ENCODE measurements at places on chromosomes 4 and X.

- no peak for DNase-seq
These were observed 35.8 kb downstream of the CPEB2 start for GRCh38 chr4:15037923-15038541.

- DNase-seq, result no peak
These were observed 377.6 kb upstream of the GATB start for GRCh38 chr4:152138451-152138850.

DNA sequence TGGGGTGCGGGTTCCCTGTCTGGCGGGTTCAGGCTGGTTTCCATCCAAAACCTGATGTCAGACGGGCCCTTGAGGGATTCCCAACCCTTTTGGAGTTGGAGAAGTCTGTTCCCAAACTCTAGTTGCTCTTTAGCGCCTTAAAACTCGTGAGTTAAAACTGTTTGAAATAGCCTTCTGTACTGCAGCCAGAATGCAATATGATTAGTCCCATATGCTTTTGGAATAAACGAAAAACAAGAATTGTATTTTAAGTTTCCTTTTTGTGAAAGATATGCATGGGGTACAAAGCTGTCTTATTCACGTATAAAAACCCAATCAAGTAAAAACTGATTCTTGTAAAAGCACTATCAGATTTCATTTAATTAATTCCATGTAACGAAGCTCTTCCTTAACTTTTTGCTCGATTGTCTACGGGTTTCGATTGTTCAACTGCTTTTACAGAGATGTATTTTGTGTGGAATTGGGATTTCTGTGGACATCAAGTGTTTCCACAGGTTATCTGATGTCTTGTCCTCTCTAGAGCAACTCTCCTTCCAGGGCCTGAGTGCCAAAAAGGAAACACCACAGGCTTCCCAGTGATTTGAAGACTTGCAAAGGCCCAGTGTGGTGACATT lies 49.5 kb downstream of the CLDN34 start:
- no peak for DNase-seq

- DNase-seq, result no peak
These were observed 159.0 kb downstream of the PACRGL start for GRCh38 chr4:20859097-20859781.

GRCh38 chr4:113678641-113679040 lies 82.9 kb downstream of the CAMK2D start:
- no peak for DNase-seq

GRCh38 chr4:105196523-105197145 lies 50.0 kb downstream of the TET2 start:
- DNase-seq, result no peak

- no peak for DNase-seq
These were observed 21.6 kb downstream of the SYNPO2 start for GRCh38 chr4:118910221-118910620.

- DNase-seq, result no peak
These were observed 46.4 kb downstream of the NAT8L start for GRCh38 chr4:2105559-2105958.

DNA sequence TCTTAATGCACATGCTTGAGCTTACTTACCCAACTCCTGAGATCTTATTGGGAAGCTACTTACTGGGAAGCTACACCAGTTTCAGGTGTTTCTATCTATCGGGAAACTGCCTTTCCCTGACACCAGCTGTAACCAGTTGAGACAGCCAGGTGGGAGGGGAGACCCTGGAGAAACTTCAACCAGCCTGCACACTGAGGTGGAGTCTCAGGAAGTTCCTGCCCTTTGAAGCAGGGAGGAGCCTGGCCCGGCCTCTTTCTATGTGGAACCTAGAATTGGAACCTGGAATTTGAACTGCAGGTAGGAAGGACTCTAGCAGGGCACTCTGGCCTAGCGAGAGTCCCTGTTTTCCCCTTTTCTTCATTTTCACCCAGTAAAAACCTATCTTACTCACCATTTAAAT lies 425.8 kb upstream of the PABPC4L start:
- no peak for DNase-seq

- no peak for DNase-seq
These were observed 12.2 kb downstream of the DOCK11 start for GRCh38 chrX:118507766-118508165.

- DNase-seq, result no peak
These were observed 44.3 kb upstream of the ARHGAP24 start for GRCh38 chr4:85430697-85431096.

GRCh38 chr4:26787461-26788340 lies 72.9 kb upstream of the STIM2 start:
- no peak for DNase-seq

GRCh38 chrX:16005917-16006316 lies 117.4 kb upstream of the GRPR start:
- DNase-seq, result no peak

- no peak for DNase-seq
These were observed 241.5 kb downstream of the MAML3 start for GRCh38 chr4:139912445-139912844.

GRCh38 chr4:103144926-103145325 lies 45.3 kb upstream of the BDH2 start:
- no peak for DNase-seq

- DNase-seq, result no peak
These were observed 114.5 kb downstream of the NR3C2 start for GRCh38 chr4:148327683-148328082.

DNA sequence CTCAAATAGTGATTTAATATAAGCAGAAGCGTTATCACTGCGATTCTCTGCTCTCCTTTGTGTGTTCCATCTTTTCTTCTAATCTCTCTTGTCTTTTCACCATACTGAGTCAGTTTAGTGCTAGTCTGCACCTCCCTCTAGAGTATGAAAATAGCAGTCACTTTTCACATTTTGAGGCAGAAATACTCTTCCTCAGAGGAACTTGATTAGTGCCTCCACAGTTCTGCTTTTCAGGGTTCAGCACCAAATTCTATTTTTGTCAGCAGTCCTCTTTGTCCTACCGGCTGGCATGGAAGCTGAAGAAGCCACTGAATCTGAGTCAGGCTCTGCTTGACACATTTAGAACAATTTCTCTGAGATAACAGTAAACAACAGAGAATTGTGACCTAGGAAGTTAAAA lies 49.7 kb upstream of the ANKRD17 start:
- DNase-seq, result no peak

- no peak for DNase-seq
These were observed 104.4 kb downstream of the PJA1 start for GRCh38 chrX:69060631-69061408.

DNA sequence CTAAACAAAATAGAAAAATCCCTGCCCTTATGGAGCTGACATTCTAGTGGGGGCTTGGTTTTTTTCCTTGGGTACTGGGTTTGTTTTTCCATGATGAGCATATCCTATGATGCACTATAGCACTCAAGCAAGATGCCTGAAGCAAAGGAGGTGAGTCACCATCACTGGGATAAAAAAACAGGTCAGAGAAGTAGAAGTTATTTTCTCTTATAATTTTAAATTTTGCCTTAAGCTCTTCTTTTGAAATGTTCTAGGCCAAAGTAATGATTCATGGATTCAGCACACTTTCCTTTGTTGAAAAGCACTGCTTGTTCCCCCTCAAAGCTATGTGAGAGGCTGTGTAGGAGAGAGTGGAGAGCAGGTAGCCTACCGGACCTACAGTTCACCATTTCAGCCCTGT lies 15.2 kb upstream of the CXCL2 start:
- DNase-seq, result no peak

GRCh38 chr4:99915449-99915848 lies 21.2 kb upstream of the LAMTOR3 start:
- DNase-seq, result no peak

DNA sequence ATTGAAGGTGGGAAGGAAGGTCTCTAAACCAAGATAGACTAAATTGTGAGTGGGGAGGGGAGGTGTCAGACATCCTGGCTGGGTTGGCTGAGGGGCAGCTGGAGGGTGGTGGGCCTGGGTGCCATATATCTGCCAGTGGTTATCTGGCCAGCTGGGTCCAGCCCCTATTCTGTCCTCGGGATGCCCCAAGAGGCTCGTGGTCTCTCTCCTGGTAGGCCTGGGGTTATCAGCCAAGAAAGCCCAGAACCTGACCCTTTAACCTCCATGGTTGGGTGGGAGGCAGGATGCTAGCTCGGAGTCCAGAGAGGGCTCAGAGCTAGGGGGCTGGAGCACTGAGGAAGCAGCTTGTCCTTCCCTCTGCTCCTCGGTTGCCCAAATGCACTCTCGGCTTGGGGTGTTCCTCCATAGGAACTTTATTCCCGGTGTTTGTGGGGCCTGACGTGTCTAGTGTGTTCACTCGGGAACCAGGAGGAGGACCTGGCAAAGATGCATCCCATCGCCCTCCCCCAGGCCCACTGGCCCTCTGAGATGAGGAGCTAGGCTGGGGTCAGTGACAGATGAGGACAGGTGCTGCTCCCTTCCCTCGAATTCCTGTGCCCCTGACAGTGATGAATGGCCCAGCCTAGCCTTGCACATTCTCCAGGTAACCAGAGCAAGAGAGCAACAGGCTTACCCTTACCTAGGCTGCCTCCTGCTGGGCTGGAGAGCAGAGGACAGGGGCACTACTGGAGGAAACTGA lies 5.2 kb upstream of the EFNB1 start:
- no peak for DNase-seq

DNA sequence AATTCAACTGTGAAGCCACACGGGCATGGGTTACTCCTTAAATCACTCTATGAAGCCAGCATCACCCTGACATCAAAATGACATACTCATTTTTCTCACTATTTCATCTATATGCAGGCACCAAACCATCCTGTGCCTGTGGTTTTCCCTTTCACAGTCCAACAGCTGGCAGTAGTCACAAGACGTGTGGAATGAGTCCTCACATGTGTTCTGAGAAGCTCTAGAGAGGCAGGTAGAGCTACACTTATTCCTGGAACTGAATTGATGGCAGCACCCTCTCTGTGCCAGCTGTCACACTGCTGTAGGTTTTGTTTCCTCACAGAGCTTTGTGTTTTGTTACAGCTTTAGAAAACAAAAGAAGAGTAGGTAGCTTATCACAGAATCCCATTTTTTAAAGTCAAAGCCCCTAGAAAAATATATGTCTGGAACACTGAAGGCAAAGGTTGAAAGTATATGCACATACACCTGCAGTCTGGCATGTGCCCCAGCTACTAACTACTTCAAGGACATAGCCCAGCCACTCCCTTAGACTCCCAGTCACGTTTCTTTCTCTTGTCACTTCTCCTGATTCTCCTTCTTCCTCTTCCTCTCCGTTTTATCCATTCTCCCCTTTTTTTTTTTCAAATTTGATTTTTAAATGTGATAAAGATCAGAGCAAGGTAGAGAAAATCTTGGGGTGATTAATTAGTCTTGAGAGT lies 107.1 kb downstream of the ANXA10 start:
- no peak for DNase-seq

DNA sequence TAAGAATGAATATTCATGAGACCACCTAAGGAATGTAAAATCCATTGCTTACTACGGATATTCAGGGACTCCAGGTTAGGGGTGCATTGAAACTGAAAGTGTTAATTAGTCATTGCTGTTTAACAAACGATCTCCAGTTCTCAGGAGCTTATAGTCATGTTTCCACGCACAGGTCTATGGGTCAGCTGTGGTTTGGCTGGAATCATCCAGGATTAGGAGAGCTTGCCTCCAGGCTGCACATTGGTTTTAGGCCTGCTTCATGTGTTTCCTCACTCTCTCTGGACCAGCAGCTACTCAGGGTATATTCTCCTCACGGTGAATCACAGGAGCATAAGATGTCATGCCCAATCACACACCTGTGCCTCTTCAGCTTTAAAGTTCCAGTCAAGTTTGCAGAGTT lies 98.9 kb downstream of the ATXN3L start:
- DNase-seq, result no peak

DNA sequence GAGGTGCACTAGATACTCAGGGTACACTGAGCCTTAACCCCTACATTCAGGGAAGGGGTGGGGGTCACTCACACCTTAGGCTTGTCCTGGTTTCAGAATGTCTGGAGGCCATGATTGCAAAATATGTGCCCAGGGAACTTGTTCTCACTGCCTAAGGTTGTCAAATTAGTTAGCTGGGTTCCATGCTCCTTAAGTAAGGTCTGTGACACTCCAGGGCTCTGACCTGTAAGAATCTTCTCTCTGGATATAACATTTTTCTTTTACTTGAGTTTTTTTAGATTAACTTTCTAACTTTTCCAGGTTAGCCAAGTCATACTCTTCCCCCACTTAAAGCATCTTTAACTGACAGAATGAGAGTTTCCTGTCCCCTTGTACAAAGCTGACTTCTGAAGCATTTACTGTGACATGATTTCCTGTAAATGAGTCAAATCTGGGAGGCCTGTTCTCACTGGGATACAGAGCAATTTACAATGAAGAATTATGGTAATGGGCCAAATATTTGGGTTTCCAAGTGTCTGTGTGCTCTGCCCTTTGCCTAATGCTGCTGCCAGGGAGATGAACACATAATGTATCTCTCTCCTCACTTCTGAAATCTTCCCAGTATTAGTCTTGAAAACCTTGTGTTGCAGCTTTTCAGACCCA lies 101.7 kb downstream of the GATB start:
- no peak for DNase-seq

GRCh38 chr4:61693520-61693919 lies 493.4 kb downstream of the ADGRL3 start:
- no peak for DNase-seq

DNA sequence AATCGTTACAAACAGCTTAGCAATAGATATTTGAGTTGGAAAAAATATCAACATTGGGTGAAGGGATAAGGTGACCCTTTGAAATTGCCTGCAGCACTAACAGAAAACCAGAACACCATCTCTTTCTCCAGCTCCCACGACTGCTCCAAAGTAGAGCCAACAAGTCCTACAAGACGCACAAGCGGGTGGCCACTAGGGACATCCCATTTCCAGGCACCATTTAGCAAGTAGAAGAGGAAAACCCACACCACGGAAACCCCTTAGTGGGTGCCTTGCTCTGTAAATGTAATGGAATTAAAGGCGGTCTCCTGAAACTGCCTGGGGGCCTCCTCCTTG lies 1.9 kb downstream of the ARHGAP6 start:
- DNase-seq, result no peak

DNA sequence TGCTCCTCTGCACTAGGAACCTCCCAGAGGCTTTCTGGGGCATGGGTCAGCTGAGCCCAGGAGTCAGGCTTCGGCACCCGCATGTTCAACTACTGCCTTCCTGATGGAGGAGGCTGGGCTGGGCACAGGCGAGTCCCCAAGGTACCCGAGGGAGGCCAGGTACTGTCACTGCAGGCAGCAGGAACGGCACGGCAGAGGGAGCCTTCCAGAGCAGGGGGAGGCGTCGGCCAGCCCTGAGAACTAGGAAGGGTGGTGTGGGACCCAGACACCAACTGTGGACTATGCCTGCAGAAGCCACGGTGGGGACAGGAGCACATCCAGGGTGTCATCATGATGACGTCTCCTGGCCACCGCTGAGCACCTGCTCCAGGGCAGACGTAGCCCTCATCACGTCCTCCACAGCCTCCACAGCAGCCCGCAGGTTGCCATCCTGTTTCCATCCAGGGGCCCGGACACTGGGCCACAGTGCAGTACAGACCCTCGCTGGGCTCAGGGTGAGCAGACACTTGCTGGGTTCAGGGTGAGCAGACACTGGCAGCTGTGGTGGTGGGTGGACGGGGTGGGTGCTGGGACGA lies 40.8 kb downstream of the SORCS2 start:
- no peak for DNase-seq

- no peak for DNase-seq
These were observed 153.5 kb downstream of the CAMK2D start for GRCh38 chr4:113607998-113608397.

- DNase-seq, result no peak
These were observed 620 bp downstream of the ANAPC10 start for GRCh38 chr4:145097331-145097820.

- no peak for DNase-seq
These were observed 117.1 kb downstream of the UNC5C start for GRCh38 chr4:95431678-95432077.

- DNase-seq, result no peak
These were observed 34.9 kb upstream of the SH3RF1 start for GRCh38 chr4:169305651-169306050.

- DNase-seq, result no peak
These were observed 197.1 kb upstream of the MAMLD1 start for GRCh38 chrX:150165776-150166610.
